Anterior cingulate cortex (tissue), 58 donors: ENCODE measurements at places on chromosomes 11 and 22.
A peak's percentile ranks its signal among the peaks of the same experiment; 100 is the strongest.

DNA sequence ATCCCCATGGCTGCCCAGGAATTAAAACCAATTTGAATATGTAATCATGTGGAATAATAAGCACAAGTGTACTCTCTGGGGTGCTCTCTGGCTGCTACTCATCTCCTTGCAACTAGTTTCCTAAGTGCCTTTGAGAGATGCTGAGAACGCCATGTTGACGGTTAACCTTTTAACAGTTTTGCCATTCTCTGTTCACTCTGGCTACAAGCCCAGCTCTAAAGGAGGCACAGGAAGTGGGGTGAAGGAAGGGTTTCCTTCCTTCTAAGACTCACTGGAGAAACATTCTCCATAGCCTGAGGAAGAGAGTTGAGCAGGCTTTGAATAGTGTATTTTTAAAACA lies 122.0 kb upstream of the ZC3H12C start:
- DNase-seq, result no peak

DNA sequence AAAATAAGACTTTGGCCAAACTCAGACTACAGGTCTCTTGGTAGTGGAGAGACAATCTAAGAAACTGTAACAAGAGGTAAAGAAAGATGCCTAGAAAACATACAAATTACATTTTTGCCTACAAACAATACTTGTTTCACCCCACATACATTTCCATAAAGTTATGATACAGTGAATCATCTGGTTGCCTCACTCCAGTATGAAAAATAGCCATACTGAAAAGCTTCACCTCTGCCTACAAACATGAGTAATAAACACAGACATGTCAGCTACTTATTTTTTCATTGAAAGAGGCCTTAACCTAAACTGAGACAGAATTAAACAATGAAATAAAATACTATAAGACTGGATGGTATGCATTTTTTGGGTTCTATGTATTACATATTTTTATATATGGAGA lies 1463.0 kb downstream of the FAM181B start:
- no peak for DNase-seq

- peak; percentile 14 for DNase-seq
Measured at GRCh38 chr11:59187587-59187986, 15.7 kb downstream of the DTX4 start.

DNA sequence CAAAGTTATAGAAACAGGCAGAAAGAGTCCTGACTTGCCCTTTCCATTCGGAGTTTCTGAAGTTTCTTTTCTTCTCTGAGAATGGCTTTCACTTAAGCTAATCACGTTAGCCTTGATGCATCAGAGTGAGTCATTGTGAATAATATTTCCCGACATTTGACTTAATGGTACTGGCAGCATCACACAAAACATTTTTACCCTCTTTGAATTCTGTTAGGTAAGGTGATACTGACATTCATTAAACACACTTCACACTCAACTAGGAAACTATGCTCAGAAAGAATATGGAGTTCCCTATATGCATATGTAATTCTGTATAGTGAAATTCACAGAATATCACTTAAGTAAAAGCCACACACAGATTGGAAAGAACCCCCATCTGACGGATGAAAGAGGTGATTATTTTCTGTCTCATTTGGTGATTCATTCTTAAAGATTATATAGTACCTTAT lies 120.8 kb upstream of the ARHGAP20 start:
- no peak for DNase-seq

GRCh38 chr11:86365546-86365945 lies 9.1 kb upstream of the CCDC81 start:
- no peak for DNase-seq

- no peak for DNase-seq
Measured at GRCh38 chr11:74925281-74925680, 23.6 kb downstream of the XRRA1 start.

GRCh38 chr22:40361100-40361499 lies 9.3 kb upstream of the SGSM3 start:
- no peak for DNase-seq
